Panc1 (cell line): ENCODE measurements at places on chromosomes 7 and 10.

DNA sequence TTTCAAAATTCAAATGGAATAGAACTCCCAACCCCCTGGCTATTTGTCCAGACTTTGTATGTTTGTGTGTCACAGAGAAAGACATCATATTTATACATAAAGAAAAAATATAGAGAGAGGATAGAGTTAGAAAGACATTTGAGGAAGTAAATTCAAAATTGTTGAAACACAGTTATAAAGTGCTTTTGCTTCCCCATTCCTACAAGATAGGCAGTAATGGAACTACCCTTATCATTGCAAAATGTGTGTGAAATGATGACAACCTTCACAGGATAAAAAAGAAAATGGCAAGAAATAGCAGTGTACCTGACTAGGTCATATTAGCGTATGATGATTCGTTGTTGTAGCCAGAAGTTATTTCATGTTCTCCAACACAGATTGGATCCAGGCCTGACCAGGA lies 63.1 kb downstream of the FZD1 start:
- DNase-seq: no peak

DNA sequence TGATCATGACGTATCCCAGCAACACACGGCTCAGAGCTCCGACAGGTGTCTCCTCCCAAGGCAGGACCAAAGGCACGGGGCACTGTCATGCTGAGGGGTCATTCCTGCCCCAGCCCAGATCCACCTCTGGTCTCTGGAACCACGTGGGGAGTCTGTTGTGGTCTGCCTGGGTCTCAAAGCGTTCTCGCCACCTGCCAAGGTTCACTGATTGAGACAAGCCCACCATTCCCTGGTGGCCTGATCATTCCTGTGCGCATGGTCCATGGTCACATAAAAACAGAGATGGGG lies 83.5 kb downstream of the HIPK2 start:
- DNase-seq: no peak

DNA sequence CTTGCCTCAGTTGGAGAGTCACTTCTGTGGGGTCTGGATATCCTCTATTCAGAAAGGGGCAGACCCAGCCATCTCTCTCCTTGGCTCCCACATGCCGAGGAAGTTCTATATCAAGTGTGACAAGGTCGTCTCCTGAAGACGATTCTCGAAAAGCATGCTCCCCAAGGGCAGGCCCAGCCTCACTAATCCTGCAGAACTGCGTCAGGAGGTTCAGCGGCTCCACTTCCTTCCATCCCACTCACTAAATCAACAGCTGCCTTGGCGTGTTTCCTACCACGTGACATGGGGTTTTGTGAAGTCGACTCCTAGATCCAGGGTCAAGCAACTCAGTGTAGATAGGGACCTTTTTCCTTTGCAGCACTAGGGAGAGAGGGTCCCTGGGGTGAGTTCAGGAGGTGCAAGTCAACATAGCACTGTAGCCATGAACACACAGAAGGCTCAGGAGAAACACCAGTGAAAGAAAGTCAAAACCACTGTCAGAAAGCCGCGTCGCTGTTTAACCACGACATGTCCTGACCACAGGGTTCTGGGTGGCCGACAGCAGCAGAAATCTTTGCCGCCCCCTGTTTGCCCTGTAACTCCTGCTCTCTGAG lies 156.4 kb downstream of the PRPF18 start:
- no peak for DNase-seq

DNA sequence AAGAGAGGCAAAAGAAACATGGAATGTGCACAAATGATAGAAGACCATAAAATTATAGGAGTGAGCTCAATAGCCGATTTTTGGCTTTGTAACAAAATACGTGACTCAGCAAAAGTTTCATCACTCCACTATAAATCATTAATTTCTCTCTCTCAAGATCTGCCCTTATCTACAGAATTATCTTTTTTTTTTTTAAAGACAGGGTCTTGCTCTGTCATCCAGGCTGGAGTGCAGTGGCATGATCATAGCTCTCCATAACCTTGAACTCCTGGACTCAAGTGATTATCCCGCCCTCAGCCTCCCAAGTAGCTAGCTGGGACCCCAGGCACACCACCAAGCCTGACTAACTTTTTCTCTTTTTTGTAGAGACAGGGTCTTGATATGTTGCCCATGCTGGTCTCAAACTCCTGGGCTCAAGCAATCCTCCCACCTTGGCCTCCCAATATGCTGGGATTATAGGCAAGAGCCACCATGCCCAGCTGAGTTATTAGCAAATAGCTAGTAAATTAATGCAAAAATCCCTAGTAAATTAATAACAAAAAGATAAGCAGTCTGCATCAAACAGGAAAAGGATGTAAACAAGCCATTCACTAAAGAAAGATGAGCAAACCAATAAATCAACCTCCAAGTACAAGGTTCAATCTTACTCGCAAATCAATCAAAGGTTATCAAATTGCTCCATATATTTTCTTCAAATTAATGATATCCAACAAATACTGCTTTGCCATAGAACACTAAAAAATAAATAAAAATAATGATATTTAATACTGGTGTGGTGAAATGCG lies 450.7 kb downstream of the PARD3 start:
- no peak for DNase-seq

GRCh38 chr10:17768496-17768895 lies 16.5 kb downstream of the TMEM236 start:
- DNase-seq: no peak

DNA sequence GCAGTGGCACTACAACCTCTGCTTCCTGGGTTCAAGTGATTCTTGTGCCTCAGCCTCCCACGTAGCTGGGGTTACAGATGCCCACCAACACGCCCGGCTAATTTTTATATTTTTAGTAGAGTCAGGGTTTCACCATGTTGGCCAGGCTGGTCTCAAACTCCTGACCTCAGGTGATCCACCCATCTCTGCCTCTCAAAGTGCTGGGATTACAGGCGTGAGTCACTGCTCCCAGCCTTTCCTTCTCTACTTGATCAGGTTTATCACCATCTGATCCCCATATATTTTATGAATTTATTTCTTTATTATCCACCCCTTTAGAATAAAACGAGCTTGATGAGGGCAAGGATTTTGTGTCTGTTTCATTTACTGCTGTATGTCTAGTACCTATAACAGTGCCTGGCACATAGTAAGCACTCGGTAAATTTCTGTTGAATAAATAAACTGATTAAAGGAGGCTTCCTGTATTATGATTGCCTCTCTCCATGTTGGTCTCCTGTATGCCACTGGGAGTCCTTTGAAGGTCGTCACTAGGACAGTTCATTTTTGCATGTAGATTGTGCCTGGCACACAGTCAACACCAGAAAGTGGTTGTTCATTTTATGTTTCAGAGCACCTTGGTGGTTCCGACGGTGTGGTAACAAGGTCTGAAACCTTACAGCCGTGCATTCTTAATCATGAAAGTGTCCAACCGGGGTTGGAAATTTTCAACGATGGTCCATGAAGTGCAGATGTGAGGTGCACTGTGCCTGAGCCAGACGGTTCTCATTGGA lies 9.6 kb upstream of the EIF3A start:
- no peak for DNase-seq

GRCh38 chr10:6864142-6864541 lies 284.1 kb upstream of the PRKCQ start:
- no peak for DNase-seq

DNA sequence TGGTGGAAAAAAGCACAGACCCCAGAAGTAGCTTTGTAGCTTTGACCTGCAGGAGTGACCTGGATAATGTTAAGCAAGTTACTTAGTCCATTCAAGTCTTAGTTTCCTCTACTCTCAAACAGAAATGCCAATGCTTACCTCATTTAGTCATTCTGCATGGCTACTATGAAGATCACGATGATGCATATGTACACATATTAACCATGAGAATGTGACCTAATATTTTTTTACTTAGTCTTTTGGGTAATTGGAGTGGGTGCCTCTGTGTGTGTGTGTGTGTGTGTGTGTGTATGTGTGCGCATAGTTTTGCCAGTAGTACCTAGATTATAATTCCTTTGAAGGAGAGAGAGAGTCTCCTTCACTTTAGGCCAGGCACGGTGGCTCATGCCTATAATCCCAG lies 95.8 kb downstream of the NRP1 start:
- DNase-seq: peak; percentile 74

- DNase-seq: no peak
Observed at GRCh38 chr10:67319976-67320375, 376.0 kb downstream of the CTNNA3 start.

DNA sequence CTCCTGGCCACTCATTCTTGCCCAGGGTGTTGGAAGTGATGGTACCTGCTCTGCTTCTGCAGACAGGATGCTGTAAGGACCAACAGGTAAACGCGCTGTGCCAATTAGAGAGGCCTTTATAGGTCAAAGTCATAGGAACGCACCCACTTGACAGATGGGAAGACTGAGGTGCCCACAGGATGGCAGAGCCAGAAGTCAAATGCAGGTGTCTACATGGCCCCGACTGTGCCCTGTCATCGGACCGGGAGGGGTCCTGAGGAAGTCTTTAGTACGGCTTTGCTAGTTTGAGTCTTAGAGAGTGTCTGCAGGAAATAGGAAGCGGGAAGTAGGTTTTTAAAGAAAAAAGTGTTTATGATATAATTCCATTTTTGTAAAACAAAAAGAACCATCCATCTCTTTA lies 57.3 kb downstream of the HK1 start:
- DNase-seq: no peak

DNA sequence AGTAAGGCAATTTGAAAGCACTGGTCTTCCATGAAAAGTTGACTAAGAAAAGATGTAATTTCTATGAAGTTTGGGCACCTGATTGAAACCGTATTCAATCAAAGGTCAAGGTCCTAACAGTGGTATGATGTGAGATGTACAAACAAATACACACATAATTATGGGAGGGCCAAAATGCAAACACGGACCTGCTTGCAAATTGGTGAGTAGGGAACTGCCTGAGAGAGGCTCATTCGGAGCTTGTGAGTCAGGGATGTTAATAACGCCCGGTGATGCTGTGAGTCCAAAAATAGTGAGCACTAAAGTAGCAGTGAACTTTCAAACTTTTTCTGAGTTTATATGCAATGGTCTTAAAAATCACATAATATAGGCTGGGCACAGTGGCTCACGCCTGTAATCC lies 34.2 kb upstream of the FAM180A start:
- DNase-seq: no peak

DNA sequence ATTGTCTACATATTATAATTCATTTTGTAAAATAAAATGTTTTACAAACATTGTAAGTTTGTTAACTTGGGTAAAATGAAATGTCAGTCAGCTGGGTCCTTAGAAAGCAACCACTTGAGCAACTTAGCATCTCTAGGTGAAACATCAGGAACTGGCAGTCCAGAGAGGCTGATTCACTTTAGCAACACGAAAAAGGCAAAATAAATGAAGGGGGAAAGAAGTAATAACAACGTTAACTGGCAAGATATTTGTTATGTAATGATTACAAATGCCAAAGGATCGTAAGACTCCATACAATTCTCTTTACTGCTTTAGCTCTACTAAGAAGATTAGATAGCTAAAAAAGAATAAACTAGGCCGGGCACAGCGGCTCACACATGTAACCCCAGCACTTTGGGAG lies 5.0 kb downstream of the PDZD8 start:
- DNase-seq: no peak
